ENCODE measurements at places on chromosomes 16 and 17.

DNA sequence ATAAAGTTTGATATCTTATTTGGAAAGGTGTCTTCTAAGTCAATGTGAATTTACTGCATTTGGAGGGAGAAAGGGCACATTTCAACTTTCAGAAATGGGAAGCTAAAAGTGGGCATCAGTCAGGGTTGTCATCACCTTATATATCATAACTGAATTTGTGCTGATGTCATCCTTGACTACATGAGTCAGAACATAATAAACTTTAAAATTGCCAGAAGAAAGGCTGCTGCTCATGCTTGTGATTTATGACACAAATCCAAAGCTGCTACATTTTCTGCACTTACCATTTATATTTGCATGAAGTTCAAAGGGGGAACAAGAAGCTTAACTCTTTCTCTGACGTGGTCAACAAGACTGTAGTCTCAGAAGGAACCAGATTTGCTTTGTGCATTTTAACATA lies 196.6 kb downstream of the UTP18 start:
- DNase-seq = no peak

- DNase-seq = no peak
Measured at GRCh38 chr16:88891083-88891482, 24.6 kb upstream of the PABPN1L start.

DNA sequence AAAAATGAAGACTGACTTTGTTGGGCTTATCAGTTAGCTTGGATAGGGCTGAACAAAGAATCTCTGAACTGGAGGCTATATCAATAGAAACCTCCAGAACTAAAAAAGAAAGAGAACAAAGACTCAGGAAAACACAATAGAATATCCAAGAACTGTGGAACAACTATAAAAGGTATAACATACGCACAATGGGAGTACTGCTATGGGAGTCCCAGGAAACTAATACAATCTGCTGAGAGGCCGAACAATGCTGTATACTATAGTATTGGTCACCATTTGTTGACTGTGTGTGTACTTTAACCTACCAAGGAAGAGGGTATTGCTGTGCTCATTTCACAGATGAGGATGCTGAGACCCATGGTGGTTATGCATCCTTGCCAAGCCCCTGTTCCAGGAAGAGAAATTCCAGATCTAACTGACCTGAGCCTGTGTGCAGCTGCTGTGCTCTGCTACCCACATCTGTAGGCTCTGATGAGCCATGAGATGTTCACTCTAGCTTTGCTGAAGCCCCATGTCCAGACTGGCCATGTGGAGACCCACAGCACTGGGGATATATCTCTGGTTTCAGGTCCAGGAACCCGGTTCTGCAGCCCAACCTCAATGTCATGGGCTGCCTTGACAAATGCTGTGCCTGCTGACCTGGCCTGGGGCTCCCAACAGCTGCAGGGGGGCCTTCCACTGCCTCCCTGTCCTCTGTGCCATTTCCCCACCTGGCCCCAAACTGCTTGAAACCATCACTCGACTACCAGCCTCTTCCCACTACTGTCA lies 254.3 kb upstream of the TNRC6C start:
- DNase-seq = no peak

DNA sequence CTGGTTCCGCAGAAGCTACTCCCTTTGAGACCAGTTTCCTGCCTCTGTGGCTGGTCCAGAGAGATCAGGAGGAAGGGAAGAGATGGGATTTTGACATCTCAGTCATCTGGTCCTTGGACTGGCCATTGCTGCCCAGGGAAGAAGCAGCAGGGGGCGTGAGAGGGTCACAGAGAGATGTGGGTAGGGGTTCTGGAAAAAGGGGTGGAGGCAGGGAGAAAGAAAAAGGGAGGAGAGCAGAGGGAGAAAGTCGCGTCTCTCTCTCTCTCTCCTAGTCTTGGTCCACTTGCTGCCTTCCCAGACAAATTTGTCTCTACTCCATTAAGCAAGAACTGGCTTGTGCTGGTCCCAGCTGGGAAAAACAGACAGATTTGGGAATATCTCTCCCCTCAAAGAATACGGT lies 4.4 kb downstream of the SHBG start:
- DNase-seq = no peak

DNA sequence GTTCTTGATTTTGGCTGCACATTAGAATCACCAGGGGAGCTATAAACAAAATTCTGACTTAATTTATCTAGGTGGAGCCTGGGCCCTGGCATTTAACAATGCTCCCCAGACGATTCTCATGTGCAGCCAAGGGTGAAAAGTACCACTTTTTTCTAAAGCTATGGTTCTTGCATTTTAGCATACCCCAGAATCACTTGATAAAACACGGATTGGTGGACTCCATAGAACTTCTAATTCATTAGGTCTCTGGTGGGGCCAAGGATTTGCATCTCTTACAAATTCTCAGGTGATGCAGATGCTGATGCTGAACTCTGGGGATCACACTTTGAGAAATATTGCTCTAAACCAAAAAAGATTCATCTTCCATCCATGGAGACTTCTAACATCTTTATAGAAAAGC lies 74.5 kb downstream of the RPGRIP1L start:
- DNase-seq = no peak

- no peak for DNase-seq
Measured at GRCh38 chr17:66840061-66840460, 5.1 kb downstream of the CACNG5 start.

GRCh38 chr17:49752508-49752907 lies 11.4 kb downstream of the FAM117A start:
- DNase-seq = no peak

DNA sequence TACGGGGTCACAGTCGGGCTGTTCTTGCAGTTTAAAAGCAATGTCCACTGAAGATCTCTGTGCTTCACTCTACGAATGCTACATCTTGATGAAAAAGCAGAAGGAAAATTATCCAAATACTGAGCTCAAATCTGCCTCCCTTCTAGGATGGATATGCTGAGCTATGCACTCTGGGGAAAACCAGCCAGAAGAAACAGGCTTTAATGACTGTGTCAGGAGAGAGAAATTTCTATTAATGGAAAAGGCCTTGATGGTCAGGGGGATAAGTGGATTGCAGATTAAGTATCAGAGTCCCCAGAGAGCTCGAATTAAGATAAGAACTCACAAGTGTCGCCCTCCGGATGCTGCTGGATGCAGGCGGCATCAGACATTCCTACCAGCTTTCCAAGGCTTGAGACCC lies 39.6 kb upstream of the RCVRN start:
- DNase-seq = no peak

DNA sequence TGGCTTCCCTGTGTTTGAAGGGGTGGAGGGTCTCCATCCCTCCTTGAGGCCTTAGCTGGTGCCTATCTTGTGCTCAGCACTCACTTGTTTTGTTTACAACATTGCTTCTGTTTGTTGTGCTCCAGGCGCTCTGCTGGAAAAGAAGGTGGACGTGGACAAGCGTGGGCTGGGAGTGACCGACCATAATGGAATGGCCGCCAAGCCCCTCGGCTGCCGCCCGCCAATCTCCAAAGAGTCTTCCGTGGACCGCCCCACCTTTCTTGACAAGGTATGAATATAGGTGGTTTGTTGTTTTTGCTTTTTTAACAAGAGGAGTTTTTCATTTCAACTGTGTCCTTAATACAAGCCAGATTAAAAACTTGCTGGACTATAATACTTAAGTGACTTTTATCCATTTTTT lies 53.5 kb downstream of the TMC6 start:
- no peak for DNase-seq

DNA sequence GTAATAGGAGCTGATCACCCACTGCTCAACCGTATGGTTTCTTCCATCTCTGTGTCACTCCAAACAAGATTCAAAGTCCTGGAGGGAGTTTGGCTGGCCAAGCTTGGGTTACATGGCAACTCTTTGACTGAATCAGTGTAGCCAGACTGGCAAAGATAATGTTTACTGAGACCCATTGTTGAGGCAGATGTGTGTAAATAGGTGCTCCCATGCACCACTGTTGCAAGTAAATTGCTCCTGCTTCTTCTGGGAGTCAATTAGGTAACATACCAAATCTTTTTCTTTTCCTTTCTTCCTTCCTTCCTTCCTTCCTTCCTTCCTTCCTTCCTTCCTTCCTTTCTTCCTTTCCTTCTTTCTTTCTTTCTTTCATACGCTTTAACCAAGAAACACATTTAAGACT lies 86.3 kb upstream of the DHX40 start:
- no peak for DNase-seq

DNA sequence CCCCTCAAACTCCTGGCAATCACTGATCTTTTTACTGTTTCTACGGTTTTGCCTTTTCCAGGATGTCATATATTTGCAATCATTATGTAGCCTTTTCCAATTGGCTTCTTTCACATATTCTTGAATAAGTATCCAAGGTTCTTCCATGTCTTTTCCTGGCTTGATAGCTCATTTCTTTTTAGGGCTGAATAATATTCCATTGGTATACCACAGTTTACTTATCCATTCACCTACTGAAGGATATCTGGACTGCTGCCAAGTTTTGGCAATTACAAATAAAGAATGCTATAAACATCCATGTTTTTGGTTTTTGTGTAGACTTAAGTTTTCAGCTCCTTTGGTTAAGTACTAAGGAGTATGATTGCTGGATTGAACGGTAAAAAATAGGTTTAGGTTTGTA lies 16.0 kb downstream of the GPATCH8 start:
- no peak for DNase-seq

GRCh38 chr17:79785900-79786810 lies 8.2 kb downstream of the CBX2 start:
- no peak for DNase-seq

DNA sequence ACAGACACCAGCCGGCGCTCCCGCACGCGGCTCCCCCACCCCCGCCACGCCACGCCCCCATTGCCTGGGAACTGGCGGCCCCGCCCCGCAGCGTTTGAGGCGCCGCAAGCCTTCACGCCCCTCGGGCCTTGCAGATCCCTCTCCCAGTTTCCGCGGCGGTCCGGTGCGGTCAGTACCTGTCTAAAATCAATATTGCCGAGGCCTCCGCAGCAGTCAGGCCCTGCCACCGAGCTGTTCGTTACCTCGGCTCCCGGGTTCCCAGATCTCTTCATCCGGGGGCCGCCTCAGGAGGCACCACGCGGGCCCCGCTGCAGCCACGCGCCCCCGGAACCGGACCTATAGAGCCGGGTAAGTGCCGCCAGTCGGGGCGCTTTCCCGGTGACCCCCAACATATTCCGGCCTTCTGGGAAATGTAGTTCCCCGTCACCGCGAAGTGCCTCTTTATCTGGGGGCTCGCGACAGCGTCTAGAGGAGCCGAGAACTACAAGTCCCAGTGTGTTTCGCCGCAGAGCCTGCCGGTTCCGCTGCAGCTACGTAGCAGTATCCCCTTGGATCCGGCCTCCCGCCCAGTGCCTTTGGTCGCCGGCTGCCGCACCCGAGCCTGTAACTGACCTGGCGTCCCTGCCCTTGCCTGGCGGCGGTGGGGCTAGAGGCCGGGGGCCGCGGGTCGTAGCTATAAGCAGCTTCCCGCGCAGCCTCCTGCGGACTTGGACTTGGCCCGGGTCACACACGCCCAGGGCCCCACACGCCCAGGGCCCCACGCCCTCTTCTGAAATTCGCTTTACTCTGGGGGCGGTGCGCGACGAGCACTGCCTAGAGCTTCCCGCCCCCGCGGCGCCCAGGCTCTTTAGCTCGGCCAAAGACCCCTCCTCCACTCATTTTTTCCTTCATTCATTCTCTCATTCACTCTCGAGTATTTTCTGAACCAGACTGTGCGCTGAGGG lies at the start of gene PEMT:
TSS of gene PEMT (minus strand) at position 354 of the 944 bp plus-strand sequence. CDS start at position 272, 82 bp downstream.
- peak; percentile 84 for DNase-seq

- no peak for DNase-seq
Measured at GRCh38 chr17:13640551-13640950, 38.8 kb upstream of the HS3ST3A1 start.

GRCh38 chr17:72651988-72652387 lies 440.5 kb downstream of the SLC39A11 start:
- DNase-seq = no peak

DNA sequence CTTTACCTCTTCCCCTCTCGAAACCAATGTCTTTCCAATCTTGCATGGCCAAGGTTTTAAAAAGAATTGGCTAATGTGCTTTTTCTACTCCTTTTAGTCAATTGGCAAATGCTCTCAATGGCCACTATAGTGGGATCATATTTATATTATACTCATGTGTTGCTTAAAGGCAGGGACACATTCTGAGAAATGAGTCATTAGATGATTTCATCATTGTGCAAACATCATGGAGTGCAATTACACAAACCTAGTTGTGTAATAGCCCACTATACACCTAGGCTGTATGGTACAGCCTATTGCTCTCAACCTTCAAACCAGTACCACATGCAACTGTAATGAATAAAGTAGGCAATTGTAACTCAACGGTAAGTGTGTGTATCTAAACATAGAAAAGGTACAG lies 180.9 kb downstream of the HS3ST3A1 start:
- DNase-seq = no peak

- DNase-seq = no peak
Measured at GRCh38 chr17:76696763-76697701, 13.7 kb downstream of the MXRA7 start.

DNA sequence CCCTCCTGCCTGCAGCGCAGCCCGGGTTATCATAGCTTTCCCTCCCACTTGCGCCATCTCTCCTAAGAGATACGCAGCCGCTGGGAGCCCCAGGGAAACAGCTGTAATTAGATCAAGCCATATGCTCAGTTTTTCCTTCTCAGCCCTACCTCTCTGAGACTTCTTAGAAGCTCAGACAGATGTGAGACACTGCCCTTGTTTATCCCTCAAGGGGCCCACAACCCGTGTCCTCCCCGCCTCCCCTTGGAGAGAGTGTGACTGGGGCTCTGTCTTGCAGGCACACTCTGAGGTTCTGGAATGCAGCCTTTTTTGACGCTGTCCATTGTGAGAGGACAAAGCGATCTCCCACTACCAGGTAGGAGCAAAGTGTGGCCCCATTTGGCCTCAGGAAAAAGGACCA lies 31.2 kb downstream of the CIBAR2 start:
- no peak for DNase-seq

DNA sequence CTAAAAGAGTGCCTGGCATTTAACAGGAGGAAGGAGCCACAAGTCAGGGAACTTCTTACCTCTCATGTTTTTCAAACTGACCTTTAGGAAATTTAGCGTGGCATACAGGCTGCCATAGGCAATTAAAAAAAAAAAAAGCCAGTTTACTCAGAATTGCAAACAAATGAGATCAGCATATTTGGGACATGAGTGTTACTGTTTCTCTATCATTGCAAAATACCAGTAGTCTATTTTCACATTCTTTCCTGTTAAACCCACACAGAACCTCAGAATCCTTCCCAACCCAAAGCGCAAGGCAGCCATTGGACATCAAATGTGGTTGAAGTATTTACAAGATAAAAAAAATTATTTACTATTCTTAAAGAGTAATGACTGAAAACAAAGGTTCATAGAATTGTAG lies 366.4 kb upstream of the DYNLRB2 start:
- no peak for DNase-seq

- peak; percentile 38 for DNase-seq
Measured at GRCh38 chr17:38598536-38598935, 7.2 kb downstream of the SRCIN1 start.

Measured in DMS79 (cell line).